ENCODE measurements at places on chromosomes 16 and 17.

- peak; percentile 93 for DNase-seq
These were observed 37.6 kb downstream of the ARHGAP27 start for GRCh38 chr17:45394913-45395568.

GRCh38 chr17:1888741-1889140 is 58.9 kb downstream of the RPA1 start:
- no peak for DNase-seq

- DNase-seq = peak; percentile 72
These were observed 225.8 kb downstream of the PMP22 start for GRCh38 chr17:15039366-15039765.

DNA sequence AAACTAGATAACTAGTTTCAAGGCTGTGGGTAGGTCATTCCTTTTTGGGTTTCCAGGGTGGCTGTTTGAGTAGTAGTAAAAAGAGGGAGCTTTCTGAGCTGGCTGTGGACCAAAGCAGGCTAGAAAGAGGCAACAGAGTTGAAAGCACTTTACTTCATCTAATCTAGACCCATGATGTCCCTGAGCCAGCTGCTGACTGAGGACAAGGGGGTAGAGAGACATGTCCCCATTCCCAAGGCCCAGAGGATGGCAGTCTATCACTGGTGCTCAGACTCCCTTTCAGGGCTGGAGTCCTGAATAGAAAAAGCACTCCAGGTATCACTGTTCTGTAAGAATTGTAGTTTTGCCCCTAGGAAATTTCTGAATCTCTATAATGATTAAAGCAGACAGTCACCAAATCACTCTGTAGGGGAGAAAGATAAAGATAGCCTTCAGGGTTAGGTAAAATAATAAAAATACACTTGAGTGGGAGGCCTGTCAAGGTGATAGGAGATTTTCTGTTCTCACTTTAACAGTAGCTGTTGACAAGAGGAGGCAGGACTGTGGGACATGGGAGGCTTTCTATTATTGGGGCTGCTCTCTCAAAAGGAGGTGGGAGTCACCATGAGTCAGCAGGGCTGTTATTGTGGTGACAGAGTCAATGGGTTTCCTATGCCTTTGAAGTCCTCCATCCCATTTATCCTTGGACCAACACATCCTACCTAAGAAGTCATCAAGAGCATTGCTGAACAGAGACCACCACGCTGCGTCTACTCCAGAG is 190.2 kb upstream of the MPHOSPH6 start:
- no peak for DNase-seq

GRCh38 chr16:8716592-8716991 is 42.2 kb downstream of the ABAT start:
- no peak for DNase-seq
